Stimulated activated CD4-positive, alpha-beta T cell treated with anti-CD3 and anti-CD28 coated beads, Interleukin-2, amount 100 ng/mL, for 4 hours (primary cell): ENCODE measurements at places on chromosomes 16 and 17.

DNA sequence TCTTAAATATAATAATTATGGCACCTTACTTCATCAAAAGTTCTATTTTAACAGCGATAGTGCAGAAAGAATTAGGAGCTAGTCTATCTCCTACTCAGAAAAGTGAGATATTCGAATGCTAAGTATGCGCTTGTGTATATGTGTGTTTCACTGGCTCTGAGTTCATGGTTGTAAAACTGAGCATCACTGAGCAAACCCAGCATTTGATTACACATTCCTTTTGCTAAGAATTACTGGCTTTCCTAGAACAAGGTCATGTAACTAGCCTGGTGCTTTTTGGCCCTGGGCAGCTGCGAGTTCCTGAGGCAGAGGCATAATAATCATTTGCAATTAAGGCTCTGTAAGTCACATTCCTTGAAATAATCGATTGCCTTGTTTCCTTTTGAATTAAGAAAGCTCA, 157.2 kb downstream of the SNX29 start:
- no peak for DNase-seq

GRCh38 chr16:89149386-89149785, 22.2 kb upstream of the CDH15 start:
- no peak for DNase-seq

DNA sequence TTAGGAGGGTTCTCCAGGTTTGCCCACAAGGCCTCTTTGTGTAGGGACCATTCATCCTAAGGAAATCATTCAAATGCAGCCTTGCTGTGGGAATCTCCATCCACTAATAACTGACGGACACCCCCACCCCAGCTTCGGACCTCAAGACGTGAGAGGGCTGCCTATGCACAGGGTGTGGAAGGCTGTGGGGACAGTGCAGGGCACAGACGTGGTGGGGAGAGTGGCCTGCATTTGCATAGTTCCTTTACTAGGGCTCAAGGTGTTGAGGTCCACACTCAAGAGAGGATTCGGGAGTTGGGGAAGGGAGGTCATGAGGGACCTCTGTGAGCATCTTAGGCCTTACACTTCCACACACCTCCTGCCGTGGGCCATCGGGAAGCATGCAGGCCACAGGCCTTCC, 9.8 kb downstream of the DUSP3 start:
- no peak for DNase-seq

DNA sequence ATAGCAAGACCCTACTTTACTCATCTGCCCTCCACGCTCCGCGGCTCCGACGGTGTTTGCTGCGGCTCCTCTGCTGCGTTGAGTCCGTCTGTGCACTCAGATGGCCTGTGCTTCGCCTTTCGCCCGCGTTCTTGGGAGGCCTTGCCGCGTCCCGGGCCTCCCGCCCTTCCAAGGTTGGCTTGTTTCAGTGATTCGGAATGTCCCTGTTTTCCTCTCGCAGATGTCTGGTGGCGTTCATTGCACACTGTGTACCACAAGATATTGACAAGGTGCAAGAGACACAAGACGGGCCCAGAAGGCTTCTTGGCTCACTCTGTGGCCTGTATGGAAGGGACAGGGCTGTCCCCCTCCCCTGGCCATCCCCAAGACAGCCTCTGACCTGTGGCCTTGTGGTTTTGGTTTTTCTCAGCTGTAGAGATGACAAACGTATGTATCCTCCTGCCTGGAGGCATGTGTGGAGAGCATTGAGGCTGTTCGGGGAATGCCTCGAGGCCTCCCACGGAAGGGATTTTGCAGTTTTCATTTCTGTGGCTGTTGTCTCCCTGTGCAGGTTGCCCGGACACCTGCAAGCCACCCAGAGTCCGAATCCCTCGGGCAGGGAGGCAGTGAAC, 15.4 kb downstream of the MGRN1 start:
- DNase-seq, result no peak

DNA sequence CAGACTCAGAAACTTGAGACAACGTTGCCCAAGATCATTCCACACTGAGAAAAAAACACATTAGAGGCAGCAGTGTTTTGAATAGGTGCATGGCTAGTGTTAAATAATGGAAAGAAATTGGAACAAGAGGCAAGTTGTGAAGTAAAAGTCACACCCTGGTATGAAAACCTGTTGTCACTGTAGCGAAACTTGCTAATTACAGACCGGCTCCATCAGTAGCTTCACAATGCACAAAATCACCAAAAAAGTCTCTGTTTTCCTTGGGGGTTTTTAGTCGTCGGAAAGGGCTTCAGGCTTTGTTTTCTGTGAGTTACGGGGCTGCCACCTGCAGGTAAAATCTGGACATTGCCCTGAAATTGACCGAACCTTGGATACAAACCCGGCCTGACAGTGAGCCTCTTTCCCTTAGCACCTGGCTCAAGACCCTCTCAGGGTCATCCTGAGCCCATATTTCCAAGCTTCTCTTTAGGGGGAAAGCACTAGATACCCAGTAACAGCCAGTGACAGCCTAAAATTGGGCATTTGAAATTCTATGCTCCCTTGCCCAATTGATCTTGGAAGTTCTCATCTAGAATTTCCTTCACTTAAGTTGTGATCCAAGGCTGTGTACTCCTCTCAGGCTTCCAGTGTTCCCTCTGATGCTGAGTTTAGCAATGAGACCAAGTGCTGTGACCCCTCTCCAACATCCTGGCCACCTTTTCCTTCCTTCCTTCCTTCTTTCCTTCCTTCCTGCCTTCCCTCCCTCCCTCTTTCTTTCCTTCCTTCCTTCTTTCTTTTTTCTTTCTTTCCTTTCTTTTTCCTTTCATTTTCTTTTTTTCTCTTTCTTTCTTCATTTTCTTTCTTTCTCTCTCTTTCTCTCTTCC, 7.2 kb upstream of the GRB2 start:
- DNase-seq, result peak; percentile 52

DNA sequence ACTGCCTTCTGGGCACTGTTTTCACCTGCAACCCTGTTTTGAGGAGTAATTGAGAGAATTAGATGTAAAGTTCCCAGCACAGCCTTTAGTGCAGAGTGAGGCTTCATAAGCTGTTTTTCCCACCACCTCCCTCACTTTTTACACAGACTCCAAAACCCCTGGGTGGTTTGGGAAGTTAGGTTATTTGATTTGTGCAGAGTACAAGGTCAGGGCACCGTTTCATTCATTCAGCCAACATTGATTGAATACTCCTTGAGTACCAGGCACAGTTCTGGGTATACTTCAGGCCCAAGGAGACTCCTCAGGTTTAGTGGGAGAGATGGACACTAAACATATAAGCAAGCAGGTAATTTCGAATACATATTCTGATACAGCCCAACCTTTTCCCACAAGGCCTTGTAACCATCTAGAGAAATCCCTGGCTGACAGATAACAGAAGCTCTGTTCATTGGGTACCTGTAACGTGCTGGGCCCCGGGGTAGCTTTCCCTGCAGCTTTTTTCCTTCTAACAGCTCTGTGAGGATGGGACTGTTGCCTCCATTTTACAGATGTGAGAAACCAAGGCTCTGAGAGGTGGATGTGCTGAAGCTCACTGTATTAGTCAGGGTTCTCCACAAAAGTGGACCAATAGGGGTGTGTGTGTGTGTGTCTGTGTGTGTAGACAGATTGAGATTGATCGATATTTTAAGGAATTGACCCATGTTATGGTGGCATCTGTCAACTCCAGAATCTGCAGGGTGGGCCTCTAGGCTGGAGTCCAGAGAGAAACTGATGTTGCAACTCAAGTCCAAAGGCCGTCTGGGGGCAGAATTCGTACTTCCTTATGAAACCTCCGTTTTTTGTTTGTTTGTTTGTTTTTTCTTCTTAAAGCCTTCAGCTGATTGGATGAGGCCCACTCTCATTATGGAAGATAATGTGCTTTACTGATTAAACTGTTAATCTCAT, 234.7 kb downstream of the SNX29 start:
- DNase-seq, result no peak
